NCI-H82 (cell line): ENCODE measurements at places on chromosomes 6 and 20.

DNA sequence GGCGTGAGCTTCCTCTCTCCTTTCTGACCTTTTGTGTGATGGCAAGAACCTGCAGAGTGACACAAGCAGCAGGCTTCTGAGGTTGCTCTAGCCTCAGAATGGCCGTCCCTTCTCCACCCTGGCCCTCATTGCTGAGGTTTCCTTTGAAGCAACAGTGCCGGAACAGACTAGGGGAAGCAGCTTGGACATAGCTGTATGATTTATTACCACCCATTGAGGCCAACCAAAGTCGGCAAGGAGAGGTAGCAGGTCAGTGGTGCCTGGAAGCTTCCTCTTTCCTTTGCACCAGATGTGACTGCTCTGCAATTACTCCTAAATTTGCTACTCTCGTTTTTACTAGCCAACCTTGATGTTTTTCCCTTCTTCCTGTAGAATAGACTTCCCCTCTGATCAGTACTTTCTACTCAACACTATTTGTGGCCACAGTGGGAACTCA is 31.4 kb downstream of the PTPN1 start:
- no peak for DNase-seq

DNA sequence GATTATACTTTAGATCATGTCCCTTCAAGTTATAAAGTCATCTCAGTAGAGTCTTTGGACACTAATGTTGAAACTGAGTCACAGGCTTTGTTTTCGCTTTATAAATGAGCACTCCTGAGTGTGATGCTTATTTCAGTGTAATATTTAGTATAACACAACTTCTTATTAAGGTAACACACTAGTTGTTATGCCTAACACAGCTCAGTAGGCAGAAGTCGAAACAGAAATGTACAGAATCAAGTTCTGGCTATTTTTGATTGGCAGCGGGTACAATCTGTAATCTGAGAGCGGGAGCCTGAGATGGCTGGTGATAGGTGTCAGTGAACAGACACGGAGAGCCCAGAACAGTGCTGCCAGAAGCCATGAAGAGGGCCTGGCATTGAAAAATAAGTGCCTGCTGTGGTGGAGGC is 11.4 kb downstream of the HECA start:
- no peak for DNase-seq

- DNase-seq, result no peak
Observed at GRCh38 chr6:18601516-18602020, 214.4 kb downstream of the RNF144B start.

GRCh38 chr6:122432816-122433215 is 33.4 kb downstream of the HSF2 start:
- DNase-seq, result no peak

GRCh38 chr6:147802459-147802858 is 294.0 kb downstream of the SAMD5 start:
- DNase-seq, result no peak

DNA sequence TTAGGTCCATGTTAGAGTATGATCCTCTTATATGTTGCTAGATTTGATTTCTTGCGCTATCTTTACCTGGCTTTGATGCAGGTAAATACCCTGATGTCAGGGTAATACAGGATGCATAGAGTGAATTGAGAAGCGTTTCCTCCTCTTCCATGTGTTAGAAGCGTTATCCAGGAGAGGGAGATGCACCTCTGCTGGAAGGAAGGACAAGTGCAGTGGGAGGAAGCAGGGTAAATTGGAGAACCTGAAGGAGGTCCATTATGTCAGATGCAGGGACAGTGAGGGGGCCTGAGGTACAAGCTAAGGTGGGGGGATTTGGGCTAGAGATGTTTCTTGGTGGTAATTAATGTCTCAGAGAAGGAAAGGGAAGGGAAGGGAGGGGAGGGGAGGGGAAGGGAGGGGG is 7.7 kb downstream of the SHLD1 start:
- peak; percentile 13 for DNase-seq

DNA sequence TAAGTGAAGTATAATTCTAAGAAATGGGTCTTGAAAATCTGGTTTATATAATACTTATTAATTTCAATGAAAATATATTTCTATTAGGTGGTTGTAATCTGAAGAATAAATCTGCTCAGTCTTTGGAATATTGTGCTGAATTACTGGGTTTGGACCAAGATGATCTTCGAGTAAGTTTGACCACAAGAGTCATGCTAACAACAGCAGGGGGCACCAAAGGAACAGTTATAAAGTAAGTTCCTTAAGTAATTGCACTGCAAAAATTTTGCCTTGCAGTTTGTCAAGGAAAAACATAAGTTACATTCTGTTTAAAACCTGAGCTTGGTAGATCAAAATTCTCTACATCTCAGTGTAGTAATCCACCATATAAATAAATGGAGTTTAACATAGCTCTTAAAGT is 106.0 kb downstream of the MYO6 start:
- peak; percentile 79 for DNase-seq

- no peak for DNase-seq
Observed at GRCh38 chr6:137736048-137736818, 130.8 kb upstream of the TNFAIP3 start.

GRCh38 chr6:10426781-10427279 is 12.0 kb upstream of the TFAP2A start:
- DNase-seq, result no peak

- no peak for DNase-seq
Observed at GRCh38 chr6:169189182-169189581, 64.5 kb downstream of the THBS2 start.

DNA sequence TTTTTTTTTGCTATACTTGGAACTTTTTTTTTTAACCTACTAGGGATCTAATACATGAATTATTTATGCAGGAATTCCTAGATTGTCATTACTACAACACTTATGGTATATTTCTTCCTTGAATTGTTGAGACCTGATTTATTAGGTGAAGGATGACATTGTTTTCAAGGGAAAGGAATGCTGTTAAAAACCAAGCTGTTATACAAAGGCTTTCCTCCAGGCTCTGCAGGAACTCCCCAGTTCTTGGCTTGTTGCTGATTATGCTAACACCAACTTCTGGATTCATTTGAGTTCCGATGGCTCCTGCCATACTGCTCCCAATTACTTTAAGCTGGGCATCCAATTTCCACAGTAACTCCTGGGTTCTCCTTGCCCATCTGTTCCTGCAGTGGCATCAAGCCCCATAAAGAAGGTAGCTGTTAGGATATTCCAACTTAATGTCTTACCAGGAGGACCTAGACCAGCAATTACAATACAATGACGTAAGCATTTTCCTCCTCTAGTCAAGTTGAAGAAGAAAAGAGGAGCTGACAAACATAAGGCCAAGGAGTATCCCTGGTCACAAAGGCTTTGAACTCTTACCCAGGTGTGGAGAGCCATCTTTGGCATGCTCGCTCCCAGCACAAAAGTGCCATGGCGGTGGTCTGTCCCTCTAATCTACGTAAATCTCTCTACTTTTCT is 215.9 kb upstream of the AGPAT4 start:
- DNase-seq, result no peak

DNA sequence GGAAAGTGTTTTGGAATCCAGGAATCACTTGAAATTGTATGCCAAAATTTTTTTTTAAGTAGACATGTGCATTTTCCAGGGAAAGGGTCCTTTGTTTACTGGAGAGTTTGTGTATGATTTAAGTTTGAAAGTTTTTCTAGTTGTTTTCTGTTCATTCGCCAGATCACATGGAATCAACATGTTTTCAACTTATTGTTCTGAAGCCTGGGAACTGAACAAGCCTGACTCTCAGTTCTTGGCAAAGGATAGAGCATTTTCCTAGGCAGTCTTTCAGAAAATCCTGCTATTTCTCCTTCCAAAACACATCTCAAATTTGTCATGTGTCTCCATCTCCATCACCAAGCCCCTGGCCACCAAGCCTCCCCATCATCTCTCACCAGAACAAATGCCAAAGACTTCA is 374.8 kb downstream of the MAFB start:
- no peak for DNase-seq

DNA sequence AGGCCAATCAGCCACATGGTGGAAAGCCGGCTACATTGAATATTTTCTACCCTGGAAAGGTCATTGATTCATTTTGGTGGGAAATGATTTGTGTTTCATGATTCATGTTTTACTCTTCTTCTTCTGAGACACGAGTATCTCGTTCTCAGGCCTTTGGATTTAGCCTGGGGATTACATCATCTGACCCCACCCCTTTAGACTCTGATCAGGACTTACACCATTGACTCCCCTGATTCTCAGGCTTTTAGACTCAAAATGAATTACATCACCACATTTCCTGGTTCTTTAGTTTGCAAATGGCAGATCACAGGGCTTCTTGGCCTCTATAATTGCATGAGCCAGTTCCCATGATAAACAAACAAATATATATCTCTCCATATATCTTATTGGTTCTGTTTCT is 228.8 kb downstream of the ADGRG6 start:
- DNase-seq, result no peak

GRCh38 chr6:100116411-100117194 is 122.6 kb upstream of the MCHR2 start:
- peak; percentile 78 for DNase-seq

GRCh38 chr6:44831002-44831610 is 443.6 kb downstream of the CDC5L start:
- peak; percentile 93 for DNase-seq

DNA sequence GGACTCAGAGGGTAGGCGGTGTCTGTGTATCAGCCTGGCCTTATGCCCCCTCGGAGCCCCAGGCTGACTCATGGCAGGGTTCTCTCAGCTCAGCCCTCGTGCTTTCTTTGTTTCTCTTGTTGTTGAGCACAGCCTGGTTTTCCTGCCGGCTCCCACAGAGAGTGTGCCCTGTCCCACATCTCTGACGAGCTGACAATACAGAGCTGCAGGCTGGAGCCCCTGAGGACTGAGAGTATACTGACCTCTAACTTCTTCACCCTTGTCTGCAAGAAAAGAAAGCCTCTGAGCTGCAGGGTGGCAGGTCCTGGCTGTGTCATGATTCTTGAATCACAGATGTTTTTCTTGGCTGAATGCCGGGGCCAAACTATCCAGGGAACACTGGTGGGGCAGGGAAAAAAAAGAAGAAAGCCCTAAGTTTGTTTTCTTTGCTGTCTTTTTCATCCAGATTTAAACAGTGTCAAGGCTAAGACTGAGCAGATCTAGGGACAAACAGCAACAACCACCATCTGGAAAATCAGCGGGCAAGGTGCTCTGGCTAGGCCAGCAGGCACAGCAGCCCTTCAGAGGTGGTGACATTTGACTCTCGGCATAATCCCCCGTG is 63.3 kb upstream of the ZNF133 start:
- no peak for DNase-seq

- no peak for DNase-seq
Observed at GRCh38 chr20:47768016-47768824, 17.1 kb downstream of the SULF2 start.

DNA sequence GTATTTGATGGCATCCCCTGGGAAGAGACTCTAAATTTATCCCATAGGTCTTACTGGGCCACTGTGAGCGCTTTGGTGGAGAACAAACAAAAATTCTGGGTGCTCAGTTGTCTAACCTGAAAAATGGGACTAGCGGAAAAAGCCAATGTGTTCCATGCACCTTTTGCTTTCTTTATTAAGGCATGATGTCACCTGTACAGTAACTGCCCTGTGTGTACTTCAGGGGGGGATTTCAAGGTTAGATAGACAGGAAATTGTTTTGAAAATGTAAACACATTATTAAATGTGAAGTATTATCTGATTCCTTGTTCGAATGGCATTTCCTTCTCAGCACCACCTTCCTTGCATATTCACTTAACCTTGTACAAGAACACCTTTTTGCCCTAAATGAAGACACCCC is 1.2 kb upstream of the EDN1 start:
- no peak for DNase-seq

GRCh38 chr6:9095729-9096128 is 660.4 kb upstream of the SLC35B3 start:
- peak; percentile 49 for DNase-seq

DNA sequence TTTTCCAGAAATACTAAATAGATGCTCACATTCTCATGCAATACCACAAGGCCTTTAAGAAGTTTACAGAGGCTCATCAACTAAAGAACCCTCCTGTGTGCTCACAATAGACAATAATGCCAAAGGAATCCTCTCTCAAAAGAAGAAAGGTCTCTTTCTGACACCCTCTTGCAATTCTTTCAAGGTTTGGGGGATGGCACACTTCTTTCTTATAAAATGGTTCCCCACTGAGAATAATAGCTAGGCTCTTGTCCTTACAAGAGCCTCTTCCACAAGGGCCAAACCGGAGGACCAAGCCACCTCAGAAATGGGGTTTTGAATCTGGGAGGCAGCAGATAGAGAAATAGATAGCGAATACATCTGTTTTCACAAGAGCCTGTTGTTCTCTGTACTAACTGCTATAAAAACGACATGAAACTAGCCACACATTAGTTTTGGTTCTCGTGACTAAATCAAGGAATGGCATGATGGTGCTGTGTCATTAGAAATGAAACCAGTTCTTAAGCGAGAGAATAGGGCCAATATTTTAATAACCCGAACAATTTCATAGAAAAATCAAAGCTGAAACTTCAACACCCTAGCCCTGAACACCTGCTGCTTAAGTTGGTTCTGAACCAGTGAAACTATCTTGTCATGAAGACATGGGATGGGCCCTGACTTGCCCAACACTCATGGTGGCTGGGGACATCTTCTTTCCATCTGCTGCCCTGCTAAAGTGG is 81.1 kb downstream of the PRDM1 start:
- DNase-seq, result no peak

GRCh38 chr20:6632187-6632586 is 135.3 kb upstream of the BMP2 start:
- peak; percentile 75 for DNase-seq

GRCh38 chr6:16592223-16592911 is 168.9 kb downstream of the ATXN1 start:
- no peak for DNase-seq

DNA sequence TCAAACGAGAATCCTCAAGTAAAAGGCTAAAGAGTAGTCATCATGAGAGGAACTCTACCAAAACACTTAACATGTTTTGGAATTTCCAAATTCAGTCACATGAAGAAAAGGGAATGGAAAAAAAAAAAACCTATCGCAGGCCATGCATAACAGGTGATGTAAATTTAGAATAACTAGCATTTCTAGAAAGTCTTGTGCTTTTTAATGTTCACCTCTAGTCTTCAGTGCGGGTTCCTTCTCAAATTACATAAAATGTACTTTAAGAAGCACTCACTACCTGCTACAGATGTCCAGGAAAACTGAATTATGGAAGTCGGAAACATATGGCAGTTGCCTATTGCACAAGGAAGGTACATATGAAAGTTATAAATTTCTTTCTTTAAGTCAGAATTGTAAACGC is 6.1 kb upstream of the TBX18 start:
- DNase-seq, result no peak

- DNase-seq, result no peak
Observed at GRCh38 chr6:12578097-12578496, 138.5 kb upstream of the PHACTR1 start.

GRCh38 chr20:16444057-16444777 is 129.0 kb downstream of the KIF16B start:
- no peak for DNase-seq

- no peak for DNase-seq
Observed at GRCh38 chr20:35327074-35327976, 35.1 kb upstream of the FAM83C start.

DNA sequence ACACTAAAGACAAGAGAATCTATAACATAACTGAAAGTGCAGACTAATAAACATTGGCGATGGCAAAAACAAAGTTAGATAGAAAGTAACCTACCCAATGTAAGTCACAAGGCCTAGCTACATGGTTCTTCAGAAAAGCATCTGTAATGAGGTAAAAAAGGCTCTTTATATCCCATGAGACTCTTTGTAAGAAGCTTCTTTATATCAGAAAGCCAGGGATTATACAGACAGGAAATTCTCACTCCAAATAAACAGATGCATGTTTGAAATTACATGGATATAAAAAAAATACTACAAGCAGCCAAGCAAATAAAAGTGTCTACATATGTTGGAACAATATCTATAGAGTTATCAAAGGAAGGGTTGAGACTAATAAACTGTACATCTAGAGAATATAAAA is 284.9 kb upstream of the NRSN1 start:
- DNase-seq, result no peak

GRCh38 chr6:49551078-49551865 is 804 bp downstream of the C6orf141 start:
- DNase-seq, result peak; percentile 75
